ENCODE measurements at places on chromosomes 11 and 22.
A peak's percentile ranks its signal among the peaks of the same experiment; 100 is the strongest.

DNA sequence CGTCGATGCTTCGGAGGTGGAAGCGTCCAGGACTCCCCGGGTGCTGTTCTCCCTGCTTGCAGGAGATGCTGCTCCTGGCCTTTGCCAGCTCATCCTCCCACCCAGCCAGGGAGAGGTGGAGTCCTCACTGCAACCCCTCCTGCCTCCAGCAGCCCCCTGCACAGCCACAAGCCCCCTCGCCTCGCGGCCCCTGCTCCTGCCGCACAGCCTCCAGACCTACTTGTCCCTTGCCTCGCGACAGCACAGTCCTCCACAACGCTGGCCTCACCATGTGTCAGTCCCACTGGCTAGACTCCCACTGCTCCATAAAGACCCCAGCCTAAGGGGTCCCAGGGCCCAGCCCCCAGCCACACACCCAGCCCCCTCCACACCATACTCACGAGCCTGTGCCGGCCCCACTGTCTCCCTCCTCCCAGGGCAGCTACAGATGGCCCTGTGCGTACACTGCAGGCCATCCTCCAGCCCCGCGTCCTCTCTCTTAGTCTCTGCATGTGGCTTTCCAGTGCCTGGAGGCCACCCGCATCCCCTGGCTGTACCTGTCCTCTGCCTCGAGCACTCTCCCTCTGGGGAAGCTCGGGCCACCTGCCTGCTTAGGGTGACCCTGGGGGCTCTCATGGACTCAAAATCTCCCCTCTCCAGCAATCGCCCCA is 91.5 kb downstream of the CELSR1 start:
- DNase-seq, result no peak

DNA sequence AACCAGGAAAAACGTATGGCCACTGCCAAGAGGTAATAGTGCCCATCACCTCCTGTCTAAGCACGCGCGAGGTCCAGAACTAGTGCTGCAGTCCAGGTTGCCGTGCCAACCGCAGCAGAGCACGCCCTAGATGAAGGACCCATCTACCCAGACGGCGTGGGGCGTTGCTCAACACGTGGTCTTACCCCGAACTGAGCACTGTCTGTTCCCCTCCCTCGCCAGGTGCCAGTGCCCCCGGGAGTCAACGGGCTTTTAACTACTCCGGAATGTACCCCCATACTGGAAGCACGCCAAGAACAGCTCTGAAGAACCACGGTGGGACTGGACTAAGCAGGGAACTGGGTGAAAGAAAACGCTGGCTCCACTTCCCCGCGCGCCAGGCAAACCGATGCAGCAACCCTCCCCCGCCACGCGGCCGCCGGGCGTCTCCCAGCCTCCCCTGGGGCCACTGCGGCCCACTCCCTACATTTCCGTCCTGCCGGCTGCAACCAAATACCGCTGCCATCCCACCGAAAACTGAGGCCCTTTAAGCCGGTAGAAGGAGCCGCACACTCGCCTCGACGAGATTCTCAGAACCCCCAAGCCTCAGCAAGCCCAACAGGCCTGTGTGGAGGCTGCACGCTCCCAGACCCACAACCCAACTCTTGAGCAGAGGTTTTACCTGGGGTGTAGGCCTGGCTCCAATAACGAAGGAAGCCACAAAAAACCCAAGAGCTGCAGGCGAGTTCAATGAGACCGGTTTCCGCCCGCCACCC is at the start of gene HSPA8:
HSPA8 (minus strand) TSS at position 734 of the 755 bp plus-strand sequence. CDS start 812 bp downstream, outside the sequence.
- peak; percentile 35 for DNase-seq

DNA sequence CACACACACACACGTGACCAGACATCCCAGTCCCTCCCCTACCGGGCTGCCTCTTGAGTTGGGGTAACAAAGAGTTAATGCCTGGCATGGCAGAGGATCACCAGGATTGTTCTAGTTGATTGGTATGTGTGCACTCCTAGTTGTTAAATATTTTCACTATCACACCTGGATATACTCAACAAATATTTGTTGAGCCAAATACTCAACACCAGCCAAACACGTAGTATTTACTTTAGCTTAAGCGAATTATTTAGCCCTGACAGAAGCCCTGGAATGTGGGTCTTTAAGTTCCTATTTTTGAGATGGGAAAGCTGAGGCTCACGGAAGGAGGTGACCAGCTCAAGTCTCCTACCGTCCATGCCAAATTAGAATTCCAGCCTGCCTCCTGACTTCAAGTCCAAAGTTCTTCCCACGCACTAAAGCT is 10.5 kb downstream of the CD3E start:
- no peak for DNase-seq

DNA sequence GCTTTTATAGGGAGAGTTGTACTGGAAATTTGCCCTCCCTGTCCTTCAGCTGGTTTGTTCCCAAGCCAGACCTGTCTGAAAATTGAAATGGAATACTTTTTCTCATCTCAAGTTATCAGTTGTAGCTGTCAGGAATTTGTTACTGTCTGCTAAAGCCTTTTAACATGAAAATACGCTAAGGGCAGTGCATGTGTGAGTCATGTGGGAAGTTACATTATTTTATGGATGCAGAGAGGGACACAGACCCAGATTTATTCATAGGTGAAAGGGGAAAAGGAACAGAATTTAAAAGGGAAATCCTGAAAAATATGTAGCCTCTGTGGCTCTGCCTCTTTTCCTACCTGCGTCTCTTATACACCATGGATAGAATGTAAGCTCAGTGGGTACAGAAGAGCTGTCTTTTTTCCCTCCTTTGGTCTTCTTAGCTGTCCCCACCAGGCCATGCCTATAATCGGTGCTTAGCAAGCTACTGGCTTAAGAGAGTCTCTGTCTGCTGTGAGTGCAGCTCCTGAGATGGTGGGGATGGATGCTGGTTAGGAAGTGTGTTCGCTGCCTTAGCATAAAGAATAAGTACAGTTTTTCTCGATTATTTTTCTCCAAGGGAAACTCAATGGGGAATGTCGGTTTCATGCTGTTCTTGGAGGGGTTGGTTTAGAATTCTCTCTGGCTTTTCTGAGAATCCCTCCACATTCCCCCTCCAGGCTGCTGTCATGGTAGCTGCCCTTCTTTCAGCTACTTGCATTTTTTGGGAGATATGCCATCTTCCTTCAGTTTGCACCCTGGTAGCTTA is 166.8 kb downstream of the TEAD1 start:
- no peak for DNase-seq

GRCh38 chr11:13972944-13973343 is 10.4 kb downstream of the SPON1 start:
- DNase-seq, result no peak

DNA sequence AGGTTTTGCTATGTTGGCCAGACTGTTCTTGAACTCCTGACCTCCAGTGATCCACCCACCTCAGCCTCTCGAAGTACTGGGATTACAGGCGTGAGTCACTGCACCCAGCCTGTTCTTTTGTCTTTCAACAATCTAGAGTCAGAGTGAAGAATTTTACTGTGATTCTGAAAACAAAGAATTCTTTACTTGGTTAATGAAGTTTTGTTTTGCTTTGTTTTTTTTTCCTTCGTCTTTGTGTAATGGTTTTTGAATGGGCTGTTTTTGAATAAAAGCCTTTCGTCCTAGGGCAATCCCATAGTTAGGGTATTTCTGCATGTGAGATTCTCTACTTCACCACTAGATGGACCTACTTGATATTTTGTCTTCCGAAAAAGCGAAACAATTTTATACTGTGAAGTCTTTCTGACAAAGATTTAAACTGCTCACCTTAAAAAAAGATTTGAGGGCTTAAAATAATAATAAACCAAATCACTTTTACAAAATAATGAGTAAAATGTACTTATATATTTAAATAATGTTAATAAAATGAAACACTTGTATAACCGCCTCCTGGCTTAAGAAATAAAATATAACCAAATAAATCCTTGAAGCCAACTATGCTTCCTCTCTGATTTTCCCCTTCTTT is 43.4 kb upstream of the SC5D start:
- DNase-seq, result no peak

DNA sequence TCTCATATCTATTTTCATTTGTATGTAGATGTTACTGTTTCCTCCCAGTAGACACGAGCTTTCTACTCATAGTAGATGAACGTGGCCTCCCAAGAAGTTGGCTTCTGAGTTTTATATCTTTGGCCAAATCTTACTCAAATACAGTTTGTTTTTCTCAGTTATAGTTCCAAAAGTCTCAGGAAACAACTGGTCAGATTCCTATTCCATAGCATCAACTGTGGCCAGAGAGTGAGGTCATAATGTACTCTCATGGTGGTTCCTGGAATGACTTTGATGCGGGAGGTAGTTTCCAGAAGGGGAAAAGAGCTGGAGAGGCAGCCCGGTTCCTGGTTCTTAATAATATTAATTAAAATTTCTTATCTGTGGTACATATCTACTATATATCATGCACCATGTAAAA is 77.3 kb downstream of the SLC17A6 start:
- DNase-seq, result no peak

DNA sequence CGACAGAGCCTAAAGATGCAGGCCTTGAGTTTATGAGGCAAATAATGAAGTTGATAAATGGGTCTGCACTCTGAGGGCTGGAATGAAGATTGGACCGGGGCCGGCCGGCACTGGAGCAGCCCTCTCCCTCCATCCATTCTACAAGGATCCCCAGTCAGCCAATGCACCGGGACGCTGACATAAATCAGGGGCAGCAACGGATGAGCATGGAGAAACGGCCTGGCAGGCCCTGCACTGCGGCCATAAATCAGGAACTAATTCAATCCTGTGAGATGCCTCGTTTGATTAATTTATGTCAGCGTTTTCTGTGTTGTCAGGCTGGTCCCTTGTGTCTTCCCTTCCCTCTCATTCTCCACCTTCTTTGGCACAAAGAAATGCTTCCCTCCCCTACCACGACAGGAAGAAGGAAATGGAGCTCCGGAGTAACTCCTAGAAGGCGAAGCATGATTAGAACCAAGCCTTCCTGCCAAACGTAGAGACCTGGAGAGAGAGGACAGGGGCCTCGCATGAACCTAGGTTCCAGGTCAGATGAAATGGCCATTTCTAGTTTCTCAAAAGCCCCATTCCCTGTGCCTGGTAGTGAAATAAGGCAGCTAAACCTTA is 358.4 kb downstream of the OPCML start:
- DNase-seq, result no peak

DNA sequence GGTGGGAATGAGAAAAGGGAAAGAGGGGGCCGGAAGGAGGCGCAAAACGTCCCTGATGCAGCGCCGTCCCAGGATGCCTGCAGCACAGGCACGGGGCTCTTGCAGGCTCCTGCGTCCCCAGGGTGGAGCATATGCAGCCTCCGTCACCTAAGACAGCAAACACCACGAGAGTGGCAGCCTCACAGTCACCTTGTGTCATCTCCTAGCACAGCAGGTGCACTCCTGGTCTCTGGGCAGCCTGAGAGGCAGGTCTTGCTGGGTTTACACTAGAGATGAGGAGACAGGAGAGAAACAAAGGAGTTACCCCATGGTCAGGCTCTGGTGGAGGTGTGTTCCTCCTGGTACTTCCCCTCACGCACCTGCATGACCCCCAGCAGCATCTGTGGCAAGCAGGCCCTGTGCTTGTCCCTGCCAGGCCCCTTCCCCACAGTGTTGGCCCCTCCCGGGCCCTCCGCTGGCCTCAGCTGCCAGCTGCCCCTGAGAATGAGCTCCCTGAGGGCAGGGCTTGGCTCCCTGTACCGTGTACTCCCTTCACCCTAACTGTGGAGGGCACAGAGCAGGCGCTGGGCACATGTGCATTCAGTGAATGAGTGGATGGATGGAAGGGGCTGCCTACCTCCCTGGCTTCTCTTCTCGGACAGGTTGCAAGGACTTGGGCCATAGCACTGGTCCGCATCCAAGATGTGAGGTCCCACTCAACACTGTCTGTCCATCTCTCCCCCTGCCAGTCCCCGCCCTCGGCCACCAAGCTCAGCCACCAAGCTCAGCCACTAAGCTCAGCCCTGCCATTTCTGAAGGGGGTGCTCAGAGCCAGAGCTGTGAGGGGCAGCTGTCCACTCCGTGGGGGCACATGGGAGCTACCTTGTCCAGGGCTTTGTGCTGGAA is 988.6 kb downstream of the BRD1 start:
- DNase-seq, result no peak

- no peak for DNase-seq
Observed at GRCh38 chr11:45178890-45179671, 32.6 kb downstream of the PRDM11 start.

GRCh38 chr11:132549001-132549400 is 983.3 kb downstream of the OPCML start:
- no peak for DNase-seq

DNA sequence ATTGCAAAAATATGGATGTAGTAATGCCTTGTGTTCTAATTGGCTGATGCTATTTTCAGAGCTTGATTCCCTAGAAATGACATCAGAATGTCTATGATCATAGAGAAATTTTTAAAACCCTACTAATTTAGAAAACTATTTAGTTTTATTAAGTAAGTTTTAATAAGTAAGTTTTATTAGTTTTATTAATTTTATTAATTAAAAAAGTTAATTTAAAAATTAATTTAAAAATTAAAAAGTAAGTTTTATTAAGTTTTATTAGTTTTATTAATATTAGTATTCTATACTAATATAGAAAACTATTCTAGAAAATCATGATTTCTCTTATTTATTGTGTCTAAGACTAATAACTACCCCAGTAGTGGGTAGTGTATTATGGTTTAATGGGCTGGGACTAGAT is 8.2 kb downstream of the HORMAD2 start:
- DNase-seq, result no peak

DNA sequence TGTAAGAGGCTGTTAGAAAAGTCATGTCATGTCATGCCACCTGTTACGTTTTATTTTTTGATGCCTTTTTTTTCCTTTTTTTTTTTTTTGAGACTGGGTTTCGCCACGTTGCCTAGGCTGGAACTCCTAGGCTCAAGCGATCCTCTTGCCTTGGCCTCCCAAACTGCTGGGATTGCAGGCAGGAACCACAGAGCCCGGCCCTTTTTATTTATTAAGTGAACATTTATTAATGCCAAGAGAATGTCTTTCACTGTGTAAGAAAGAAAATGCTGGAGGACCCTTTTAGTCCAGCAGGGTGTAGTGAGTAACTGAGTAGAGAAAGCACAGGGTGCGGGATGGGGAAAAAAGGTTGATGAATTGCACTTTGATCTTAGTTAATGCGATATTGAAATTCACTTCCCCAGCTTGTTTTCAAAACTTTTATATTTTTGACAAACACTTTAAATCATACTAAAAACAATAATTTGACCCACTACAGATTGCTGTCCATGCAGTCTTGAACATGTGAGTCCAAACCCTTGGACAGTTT is 2.3 kb upstream of the XBP1 start:
- DNase-seq, result no peak

GRCh38 chr11:68033708-68034045 is 3.2 kb downstream of the NDUFS8 start:
- no peak for DNase-seq

Data from mesothelial cell of epicardium (in vitro differentiated cells).